ENCODE measurements at places on chromosomes 4 and X. TPM values are rescaled to one million over a fixed set of nuclear protein-coding genes. Genes with fewer than 3 reads are reported as not detected.

DNA sequence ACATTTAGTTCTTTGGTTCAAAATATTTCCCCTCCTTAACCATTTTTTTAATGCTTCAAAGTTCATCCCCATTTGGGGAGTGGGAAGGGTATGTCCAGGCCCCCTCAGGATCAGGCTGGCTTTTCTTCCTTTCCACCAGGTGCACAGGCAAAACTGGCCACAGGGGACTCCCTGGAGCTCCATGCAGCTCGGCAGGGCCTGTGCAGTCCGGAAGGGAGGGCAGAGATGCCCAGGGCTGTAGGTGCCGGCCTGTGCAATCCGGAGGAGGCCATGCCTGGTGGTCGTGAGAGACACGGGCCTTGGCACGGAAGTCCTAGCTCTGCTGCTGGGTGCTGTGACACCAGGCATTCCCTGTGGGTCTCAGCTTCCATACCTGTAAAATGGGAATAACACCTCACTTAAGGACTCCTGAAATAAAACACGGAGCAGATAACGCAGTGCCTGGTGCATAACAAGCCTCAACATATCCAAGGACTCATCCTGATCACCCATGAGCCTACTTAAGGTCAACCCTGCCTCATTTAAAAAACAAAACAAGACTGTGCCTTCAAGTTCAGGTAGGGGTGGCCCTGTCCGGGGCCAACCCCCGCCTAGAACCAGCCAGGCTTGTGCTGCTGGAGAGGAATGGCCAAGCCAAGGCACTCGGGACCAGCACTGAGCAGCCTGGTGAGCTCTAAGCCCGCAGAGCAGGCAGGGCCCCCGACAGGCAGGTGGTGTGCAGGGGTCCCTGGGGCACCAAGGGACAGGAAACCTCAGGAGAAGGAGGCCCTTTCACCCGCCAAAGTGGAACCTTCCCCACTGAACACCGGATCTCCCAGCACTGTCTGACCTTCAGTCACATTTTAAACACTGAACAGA is 21.2 kb upstream of the CYP4V2 start:
- no peak overlapping the region for H3K4me3 ChIP-seq
- H3K4me1 ChIP-seq = no peaks in the 10 kb centered on the region
- H3K27ac ChIP-seq = no peak overlapping the region
- DNase-seq = no peak
- H3K36me3 ChIP-seq = no peaks in the 10 kb centered on the region

- H3K4me3 ChIP-seq = no peak overlapping the region
- no peaks in the 10 kb centered on the region for H3K36me3 ChIP-seq
- H3K27me3 ChIP-seq = peaks cover 17% of the 10 kb centered on the region
- no peak for DNase-seq
These were observed 31.8 kb upstream of the SRD5A3 start for GRCh38 chr4:55314141-55314820.

GRCh38 chr4:119189638-119190037 is 22.9 kb upstream of the USP53 start:
- DNase-seq = no peak
- no peak overlapping the region for H3K27ac ChIP-seq
- no peaks in the 10 kb centered on the region for H3K4me1 ChIP-seq

SCOC gene
- 12.9 TPM for total RNA-seq

GRCh38 chr4:103044183-103044582 is 24.7 kb upstream of the SLC9B1 start:
- DNase-seq = no peak
- H3K27me3 ChIP-seq = no peaks in the 10 kb centered on the region
- H3K36me3 ChIP-seq = no peaks in the 10 kb centered on the region

- H3K27me3 ChIP-seq = no peaks in the 10 kb centered on the region
- H3K4me3 ChIP-seq = no peak overlapping the region
- H3K27ac ChIP-seq = no peak overlapping the region
These were observed 289.5 kb upstream of the BOD1L1 start for GRCh38 chr4:13917015-13917414.

DNA sequence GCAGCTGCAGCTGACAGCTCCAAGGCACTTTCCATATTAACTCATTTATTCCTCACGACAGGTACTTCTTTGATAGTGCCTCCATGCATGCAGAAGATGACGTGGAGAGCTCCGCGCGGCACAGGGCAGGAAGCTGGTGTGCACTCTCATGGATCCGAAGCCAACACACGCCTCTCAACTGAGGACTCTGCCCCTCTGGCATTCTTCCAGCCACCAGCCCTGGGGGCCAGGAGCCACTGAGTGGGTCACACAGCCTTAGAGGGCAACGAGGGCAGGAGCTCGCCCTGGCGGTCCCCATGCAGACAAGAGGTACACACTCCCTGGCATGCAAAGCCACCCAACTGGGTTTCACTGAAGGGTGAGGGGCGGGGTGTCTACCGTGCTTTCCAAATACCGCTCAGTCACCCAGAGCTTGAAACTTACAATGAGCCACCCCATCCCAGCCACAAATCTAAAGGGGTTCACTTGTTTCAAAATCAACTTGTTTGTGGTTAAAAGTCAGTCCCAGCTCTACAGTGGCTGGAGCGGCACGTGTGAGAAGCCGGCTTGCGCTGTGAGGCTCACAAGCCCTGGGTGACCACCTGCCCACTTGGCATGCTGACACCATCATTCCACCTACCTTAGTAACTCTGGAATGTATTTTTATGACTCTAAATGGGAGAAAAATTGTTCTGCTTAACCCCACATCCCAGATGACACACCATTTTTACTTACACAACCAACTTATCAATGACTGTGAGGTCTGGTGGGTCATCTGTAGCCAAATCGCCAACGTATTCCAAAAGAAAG is 16.2 kb downstream of the NOP14 start:
- no peaks in the 10 kb centered on the region for H3K4me1 ChIP-seq
- peak; percentile 37 for DNase-seq
- H3K27me3 ChIP-seq = no peaks in the 10 kb centered on the region
- H3K36me3 ChIP-seq = peaks cover 69% of the 10 kb centered on the region

DNA sequence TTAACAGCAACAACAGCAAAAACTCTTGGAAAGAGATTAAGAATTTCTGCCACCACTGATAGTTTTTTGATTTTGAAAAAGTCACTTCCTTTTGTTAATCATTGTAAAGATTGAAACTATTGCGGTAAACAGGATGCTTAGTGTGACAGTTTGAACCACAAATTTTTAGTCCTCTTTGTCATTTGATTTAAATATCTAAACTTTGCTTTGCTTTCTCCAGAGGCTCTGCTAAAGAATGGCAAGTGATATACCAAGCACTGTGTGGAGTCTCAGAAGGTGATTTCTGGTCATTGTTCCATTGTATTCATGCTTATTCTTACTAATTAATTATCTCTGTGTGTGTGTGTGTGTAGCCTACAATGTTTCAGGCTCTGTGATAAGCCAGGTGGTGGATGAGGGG is 155.6 kb downstream of the BMPR1B start:
- H3K4me1 ChIP-seq = no peaks in the 10 kb centered on the region
- no peak overlapping the region for H3K4me3 ChIP-seq
- DNase-seq = no peak

TMPRSS11B gene
- total RNA-seq = not detected

AADAT gene
- total RNA-seq = 4.7 TPM

DNA sequence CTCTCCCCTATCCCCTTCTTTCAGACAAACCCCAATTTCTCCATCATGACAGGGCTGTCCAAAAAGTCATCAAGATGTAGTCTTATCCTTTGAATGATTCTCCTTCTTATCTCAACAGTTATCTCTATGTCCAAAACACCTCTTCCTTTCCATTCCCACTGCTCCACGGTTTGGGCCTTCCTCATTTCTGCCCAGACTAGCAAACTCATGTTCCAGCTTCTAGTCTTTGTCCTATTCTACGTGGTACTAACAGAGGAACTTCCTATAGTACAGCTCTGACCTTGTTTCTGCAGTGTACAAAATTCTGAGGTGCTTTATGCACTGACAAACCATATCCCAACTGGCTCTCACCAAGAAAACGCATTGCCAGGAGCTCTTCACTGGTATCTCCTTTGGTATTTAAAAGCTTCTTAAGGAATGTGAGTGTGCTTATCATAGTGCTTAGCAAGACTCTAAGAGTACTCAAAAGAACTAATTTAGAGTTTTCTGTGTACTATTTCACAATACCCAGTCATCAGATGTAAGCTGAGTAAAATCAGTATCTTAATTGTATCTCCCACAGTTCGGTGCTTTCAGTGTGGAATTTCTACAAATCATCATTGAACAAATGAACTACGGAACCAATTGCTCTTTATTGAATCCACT is 65.5 kb downstream of the MAML3 start:
- no peaks in the 10 kb centered on the region for H3K36me3 ChIP-seq
- H3K27ac ChIP-seq = peak overlapping the region; percentile 40
- H3K27me3 ChIP-seq = no peaks in the 10 kb centered on the region
- H3K4me3 ChIP-seq = no peak overlapping the region
- peak; percentile 59 for DNase-seq

DNA sequence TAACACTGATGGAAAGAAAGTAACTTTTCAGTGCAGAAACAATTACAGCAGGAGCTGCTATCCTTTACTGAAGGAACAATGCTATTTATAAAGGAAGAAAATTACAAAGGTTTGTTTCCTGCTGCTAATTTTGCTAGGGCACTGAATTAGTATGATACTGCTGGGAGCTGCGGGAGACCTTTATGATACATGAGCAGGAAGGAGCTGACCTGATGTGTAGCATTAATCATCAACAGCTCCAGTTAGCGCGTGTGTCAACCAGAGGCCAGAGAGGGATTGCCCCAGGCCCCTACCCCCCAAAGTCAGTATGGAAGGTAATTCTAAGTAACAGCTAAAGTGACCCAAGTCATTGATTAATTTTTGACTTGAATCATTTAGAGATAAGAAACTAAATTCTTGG is 728.9 kb downstream of the PCDH18 start:
- H3K27me3 ChIP-seq = no peaks in the 10 kb centered on the region
- no peak for DNase-seq
- no peak overlapping the region for H3K4me3 ChIP-seq
- H3K4me1 ChIP-seq = no peaks in the 10 kb centered on the region

ELK1 gene
- 14.2 TPM for total RNA-seq

- no peaks in the 10 kb centered on the region for H3K4me1 ChIP-seq
- DNase-seq = peak; percentile 22
- no peak overlapping the region for H3K4me3 ChIP-seq
- no peaks in the 10 kb centered on the region for H3K27me3 ChIP-seq
- no peak overlapping the region for H3K27ac ChIP-seq
- H3K36me3 ChIP-seq = no peaks in the 10 kb centered on the region
These were observed 150.3 kb downstream of the GPAT3 start for GRCh38 chr4:83686166-83686565.

PDGFC gene
- total RNA-seq = 90.7 TPM

- H3K27me3 ChIP-seq = no peaks in the 10 kb centered on the region
- H3K27ac ChIP-seq = no peak overlapping the region
- no peaks in the 10 kb centered on the region for H3K36me3 ChIP-seq
- DNase-seq = no peak
- peaks cover 23% of the 10 kb centered on the region for H3K4me1 ChIP-seq
- no peak overlapping the region for H3K4me3 ChIP-seq
These were observed 192.7 kb downstream of the PTTG2 start for GRCh38 chr4:38152721-38153386.

DNA sequence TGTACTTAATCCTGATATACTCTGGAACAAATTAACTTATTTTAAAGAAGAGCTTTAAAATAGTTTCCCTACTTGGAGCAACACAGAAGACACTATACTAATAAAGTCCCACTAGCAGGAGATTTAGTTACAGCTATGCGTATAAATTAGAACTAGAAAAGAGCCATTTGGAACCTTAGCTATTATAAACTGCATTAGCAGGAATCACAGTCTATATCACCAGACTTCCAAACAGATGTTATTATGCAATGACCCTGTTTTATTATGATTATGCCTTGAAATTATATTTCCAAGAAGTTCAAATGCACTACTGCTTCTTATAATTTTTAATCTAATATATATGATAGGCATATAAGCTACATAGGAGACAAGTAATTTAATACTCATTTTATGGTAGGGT is 95.5 kb upstream of the WDR44 start:
- H3K4me3 ChIP-seq = no peak overlapping the region
- no peak for DNase-seq
- no peaks in the 10 kb centered on the region for H3K36me3 ChIP-seq
- no peaks in the 10 kb centered on the region for H3K27me3 ChIP-seq

DNA sequence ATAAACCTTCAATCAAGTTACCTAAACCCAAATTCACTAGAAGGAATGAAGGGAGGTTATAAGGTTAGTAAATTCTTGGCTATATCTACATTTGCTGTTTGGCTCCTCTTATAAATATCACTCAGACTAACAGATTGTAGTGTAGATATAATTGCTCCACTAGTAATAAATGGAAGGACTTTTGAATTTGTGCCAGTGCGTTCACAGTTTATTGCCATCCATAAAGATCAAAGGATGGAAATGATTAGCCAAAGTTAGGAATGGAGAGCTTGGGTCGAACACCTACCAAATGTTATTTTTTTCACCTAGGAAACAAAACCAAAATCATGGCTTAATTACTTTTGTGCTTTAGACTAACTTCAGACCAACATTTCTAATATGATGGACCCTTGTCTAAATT is 9.2 kb downstream of the DTHD1 start:
- H3K36me3 ChIP-seq = no peaks in the 10 kb centered on the region
- no peak overlapping the region for H3K4me3 ChIP-seq
- no peaks in the 10 kb centered on the region for H3K27me3 ChIP-seq
- H3K4me1 ChIP-seq = no peaks in the 10 kb centered on the region

GRCh38 chr4:175671491-175671934 is 140.6 kb downstream of the GPM6A start:
- no peak for DNase-seq
- H3K27me3 ChIP-seq = no peaks in the 10 kb centered on the region
- H3K4me3 ChIP-seq = no peak overlapping the region
- no peak overlapping the region for H3K27ac ChIP-seq
- H3K4me1 ChIP-seq = no peaks in the 10 kb centered on the region

DNA sequence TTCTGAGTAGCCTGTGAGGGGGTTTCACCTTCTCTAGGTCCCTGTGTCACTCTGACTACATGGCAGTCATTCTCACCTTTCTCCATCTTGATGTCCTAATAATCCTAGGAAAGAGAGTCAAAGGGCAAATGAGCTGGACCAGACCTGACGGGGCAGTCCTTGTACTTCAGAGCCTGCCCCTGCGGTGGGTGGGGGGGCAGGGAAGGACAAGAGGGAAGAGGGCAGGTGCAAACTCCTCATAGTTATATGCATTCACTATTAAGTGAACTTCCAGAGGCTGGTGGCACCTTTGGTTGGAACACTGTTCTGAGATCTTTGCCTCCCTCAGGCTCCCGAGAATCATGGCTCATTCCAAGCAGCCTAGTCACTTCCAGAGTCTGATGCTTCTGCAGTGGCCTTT is at the start of gene AWAT1:
TSS of gene AWAT1 (plus strand) at position 301 of the 400 bp plus-strand sequence. CDS start at position 342, 41 bp downstream.
- no peaks in the 10 kb centered on the region for H3K4me1 ChIP-seq
- H3K27ac ChIP-seq = no peak within 1 kb of the TSS
- H3K27me3 ChIP-seq = peaks cover 29% of the 10 kb centered on the region
- DNase-seq = no peak

- H3K4me1 ChIP-seq = peaks cover 2% of the 10 kb centered on the region
- H3K27me3 ChIP-seq = peaks cover 9% of the 10 kb centered on the region
- H3K4me3 ChIP-seq = no peak overlapping the region
- H3K36me3 ChIP-seq = no peaks in the 10 kb centered on the region
- no peak overlapping the region for H3K27ac ChIP-seq
These were observed 48.8 kb downstream of the MAP7D2 start for GRCh38 chrX:20067709-20068561.

CLCN4 gene
- 4.5 TPM for total RNA-seq

- H3K27me3 ChIP-seq = no peaks in the 10 kb centered on the region
- no peaks in the 10 kb centered on the region for H3K4me1 ChIP-seq
- H3K36me3 ChIP-seq = no peaks in the 10 kb centered on the region
- no peak overlapping the region for H3K27ac ChIP-seq
These were observed 442.2 kb downstream of the PABPC4L start for GRCh38 chr4:133759428-133759827.

NPFFR2 gene
- not detected for total RNA-seq

GRCh38 chrX:29348288-29348687 is 761.0 kb downstream of the IL1RAPL1 start:
- no peak overlapping the region for H3K4me3 ChIP-seq
- no peaks in the 10 kb centered on the region for H3K4me1 ChIP-seq
- no peak overlapping the region for H3K27ac ChIP-seq
- no peaks in the 10 kb centered on the region for H3K27me3 ChIP-seq
- peak; percentile 4 for DNase-seq

MPC1L gene
- total RNA-seq = not detected
